ENCODE measurements at places on chromosomes 7 and 10. TPM values are rescaled to one million over a fixed set of nuclear protein-coding genes. Genes with fewer than 3 reads are reported as not detected.

GRCh38 chr7:94330269-94331020 lies 64.2 kb upstream of the COL1A2 start:
- no peak for DNase-seq

- DNase-seq, result no peak
Observed at GRCh38 chr7:103569621-103570305, 123.8 kb upstream of the SLC26A5 start.

- DNase-seq, result peak; percentile 23
Observed at GRCh38 chr7:158572000-158572828, 15.4 kb downstream of the PTPRN2 start.

DNA sequence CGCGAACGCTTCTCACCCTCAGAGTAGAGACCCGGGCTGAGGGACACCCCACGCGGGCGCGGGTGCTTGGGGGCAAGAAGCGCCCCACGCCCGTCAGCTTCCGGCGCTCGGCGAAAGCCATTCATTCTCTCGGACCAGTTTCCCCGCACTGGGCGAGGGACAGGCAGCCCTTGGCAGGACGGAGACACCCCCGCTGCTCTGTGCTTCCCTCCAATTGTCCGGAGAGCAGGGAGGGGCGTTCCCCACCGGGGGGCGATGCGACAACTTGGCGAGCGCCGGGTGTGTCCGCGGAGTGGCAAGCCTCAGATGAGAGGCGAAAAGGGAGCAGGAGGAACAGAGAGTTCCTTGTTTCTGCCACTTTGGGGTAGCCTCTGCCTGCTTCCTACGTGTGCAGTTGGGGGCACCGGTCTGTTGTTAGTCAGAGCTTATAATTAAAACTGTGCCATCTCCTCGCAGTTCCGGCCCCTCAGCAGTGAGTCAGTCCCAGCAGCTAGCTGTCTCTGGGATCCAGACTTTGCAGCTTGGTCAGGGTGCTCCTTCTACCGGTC lies 1.7 kb downstream of the GPR158 start:
- DNase-seq, result peak; percentile 16

- no peak for DNase-seq
Observed at GRCh38 chr7:41641011-41641664, 61.8 kb downstream of the INHBA start.

DLD gene
- total RNA-seq, result 65.8 TPM

GRCh38 chr10:13784067-13784466 lies 197.3 kb downstream of the PRPF18 start:
- peak; percentile 49 for DNase-seq

- DNase-seq, result no peak
Observed at GRCh38 chr7:57399251-57399940, 50.6 kb upstream of the ZNF716 start.

FBXO24 gene
- 0.37 TPM for total RNA-seq

DNA sequence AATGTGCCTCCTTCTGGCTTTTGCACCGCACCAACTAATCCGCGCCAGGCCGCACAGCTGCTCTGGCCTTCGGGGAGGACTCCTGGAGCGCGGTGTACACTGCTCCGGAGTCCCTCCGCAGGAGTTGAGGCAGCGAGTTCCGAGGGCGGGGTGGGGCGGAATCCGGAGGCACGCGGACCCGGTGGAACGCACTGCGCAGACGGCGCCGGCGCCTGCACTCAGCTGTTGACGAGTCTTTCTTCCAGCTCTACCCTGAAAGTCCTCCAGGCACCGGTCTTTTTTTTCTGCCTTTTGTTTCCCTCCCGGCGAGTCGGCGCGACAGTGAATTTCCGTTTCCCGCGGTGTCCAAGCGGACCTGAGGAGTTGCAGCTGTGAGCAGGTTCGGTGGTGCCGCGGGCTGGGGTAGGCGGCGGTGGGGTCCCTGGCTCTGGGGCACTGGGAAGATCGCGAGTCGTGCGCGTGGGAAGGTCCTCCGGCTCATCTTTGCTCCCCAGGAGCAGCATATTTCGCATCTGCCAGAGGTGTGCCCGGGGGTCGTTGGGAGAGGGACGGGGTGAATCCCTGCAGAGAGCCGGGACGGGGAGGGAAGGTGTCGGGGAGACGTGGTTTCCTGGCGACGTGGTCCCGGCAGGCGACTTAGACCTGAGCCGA lies 44.1 kb downstream of the SFTPD start:
- DNase-seq, result peak; percentile 80

RELN gene
- total RNA-seq, result 0.02 TPM

- peak; percentile 72 for DNase-seq
Observed at GRCh38 chr10:126904818-126905701, at the start of gene DOCK1. Gene DOCK1 (plus strand): TSS chr10:126905428. CDS start chr10:126905518, 90 bp downstream.

COL26A1 gene
- 0.02 TPM for total RNA-seq

GRCh38 chr7:21450941-21451340 lies 23.1 kb downstream of the SP4 start:
- DNase-seq, result no peak

DNA sequence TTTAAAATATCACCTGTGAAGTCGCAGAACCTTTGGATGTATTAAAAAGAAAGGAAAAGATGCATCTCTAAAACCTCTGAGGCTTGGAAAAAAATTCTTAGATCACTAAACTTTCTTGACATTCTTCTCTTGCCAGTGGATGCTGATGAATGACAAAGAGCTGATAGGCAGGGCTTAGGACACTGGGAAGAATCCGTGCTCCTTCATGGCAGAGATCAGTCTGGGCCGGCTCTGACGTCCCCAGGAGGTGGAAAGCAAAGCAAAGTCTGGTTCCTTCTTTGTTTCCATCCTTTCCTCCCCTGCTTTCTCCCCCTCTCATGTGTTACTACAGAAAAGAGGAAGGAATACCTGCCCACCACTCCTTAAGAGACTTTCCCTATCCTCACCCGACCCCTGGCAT lies 161.9 kb downstream of the PRKCQ start:
- DNase-seq, result no peak

DNA sequence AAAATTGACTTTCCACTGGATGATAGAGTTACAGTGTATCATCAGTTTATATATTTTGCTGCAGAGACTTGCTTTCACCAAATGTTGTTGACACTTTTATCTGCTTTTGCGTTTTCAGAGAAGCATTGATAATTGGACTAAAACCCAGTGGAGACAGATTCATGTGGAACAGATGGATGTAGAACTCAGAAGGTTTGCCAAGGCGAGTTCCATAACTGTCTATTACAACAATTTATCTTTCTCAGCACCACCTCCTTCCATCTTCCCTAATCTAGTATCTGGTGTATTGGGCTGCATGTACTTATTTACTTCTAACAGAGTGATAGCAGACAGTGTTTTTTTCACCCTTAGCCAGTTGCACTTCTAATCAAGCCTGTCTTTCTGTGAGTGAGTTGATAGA lies 73.3 kb downstream of the DNAH11 start:
- no peak for DNase-seq

DNA sequence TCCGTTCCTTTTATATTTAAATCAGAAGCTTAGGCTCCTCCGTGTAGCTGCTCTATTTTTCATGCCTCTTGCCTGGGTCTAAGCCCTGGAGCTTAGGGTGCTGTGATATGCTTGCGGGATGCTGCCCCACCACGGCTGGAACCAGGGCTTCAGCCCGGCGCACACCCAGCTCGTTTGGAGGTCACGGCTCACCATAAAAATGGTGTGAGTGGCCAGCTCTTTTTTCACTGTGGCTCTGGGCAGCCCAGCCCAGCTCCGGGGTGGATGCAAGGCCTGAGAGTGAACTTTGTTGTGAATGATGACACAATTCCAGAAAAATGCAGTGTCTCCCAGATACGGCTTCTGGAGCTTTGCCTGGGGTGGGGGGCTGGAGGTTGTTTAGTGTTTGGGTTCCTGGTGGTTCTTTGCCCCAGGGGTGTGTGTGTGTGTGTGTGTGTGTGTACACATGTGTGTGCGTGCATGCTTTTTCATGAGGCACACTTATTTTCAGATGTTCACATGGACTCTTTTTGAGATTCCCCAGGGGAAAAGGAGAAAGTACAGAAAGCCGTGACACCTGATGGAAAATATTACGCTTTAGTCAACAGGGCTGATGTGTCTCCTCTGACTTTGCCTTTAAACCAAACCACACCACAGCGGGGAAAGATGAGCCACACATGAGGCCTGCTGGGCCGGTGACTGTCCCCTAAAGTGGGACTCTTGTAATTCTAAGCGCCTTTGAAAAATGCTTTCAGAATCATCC lies 46.2 kb downstream of the GRK5 start:
- peak; percentile 93 for DNase-seq

All from HT1080 (cell line).